Esophagus mucosa (tissue), 1 donor: ENCODE measurements at places on chromosomes 7 and 10.

DNA sequence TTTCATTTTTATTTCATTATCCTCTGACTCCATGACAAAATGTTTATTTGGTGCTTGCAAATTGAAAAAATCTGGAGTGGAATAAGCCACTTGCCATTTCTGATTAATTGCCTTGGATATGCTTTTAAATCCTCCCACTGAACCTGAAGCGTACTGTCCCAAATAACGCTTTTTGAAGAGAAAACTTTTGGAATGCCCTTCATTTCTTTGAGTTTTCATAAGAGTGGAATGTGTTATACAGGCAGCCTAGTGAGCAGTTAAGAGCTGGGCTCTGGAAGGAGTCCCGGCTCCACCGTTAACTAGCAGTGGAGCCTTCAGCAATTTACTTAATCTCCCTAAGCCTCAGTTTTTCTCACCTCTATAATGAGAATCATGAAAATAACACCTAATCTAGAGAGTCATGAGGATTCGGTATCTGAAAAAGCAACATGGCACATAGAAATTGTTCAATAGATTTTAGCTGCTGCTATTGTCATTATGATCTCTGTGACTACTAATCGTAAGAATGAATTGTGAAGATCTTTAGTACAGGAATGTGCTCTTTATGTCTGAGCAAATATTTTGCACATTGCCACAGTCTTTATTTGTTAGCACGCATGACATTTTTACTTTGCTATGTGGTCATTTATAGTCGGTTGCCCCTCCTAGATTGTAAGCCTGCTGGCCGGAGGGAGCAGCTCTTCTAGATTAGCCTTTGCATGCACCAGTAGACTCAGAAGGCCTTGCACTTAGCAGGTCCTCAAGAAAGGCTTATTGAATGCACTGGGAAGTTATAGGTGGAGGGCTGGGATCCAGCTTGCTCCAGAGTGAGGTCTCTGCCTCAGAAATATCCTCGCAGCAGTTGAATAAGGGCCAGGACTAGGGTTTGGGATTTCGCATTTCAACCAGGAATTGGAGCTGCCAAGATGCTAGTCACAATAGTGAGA is 59.4 kb downstream of the PLCE1 start:
- no peak for ATAC-seq

DNA sequence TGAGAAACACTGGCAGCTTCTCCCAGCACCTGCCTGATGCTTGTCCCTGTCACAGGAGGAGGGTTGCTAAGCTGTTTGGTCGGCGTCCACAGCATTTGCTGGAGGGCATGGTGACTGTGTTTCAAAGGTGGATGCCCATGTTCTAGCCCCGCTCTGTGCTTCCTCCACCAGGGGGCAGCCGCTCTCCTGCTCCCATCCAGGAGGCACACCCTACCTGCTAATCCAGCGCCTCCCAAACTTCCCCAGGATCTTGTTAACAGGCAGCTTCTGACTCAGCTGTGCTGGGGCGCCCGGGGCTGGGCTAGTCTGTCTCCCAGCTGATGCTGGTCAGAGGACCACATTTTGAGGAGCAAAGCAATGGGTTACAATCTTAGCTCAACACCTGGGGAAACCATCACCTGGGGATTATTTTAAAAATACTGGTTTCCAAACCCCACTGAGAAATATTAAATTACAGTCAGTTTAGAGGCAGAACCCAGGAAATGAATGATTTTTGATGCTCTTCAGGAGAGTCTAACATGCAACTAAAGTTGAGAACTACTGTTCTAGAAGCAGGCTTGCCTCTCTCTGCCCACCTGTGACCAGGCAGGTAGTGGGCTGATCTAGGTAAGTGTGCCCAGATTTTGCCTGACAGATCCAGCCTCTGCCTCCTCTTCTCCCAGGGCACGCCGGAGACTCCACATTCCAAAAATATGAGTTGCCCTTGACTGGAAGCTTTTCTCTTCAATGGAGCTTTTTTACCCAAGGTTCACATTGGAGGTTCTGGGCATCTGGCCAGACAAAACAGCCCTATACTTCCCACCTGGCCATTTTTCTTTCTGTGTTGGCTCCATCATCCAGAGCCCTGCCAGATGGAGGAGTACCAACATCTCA is 92.7 kb upstream of the GPR26 start:
- peak; percentile 90 for ATAC-seq

DNA sequence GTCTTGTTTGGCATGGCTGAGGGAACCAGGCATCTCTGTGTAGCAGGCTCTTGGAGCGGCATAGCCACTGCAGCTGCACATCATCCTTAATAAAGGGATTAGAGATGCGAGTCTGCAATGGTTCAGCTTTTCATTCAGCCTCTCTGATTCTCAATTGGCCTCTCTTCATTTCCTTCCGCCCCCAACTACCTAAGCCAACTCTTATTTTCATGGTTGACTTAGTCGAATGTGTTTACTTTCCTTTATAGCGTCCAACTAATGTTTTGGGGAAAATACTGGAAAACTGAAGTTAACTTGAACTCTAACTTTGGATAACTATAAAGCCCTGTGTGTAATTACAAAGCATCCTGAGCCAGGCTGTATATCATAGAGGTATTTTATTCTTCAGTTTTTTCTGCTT is 202.2 kb upstream of the KIAA1217 start:
- no peak for ATAC-seq

- ATAC-seq = no peak
Measured at GRCh38 chr10:5752301-5752871, 60.8 kb downstream of the GDI2 start.

DNA sequence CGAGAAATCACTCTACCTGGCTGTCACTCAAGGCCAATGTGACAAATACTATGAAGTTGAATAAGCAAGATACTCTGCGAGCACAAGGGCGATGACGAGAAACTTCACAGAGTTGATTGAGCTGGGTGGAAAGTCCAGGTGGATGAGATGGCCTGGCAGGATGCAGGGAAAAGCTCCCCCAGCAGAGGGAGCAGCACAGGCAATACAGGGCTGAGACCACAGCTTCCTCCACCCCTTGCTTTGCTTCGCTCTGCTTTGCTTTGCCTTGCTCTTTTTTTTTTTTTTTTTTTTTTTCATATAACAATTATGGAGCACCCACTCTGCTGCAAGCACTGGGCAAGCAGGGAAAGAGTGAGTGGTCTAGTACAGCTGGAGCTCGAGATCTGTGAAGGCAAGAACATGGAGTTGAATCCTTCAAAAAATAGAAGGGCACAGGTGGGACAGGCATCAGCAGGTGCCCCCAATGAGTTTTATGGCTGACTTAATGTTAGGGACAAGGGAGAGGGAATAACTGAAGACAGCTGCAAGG is 88.3 kb downstream of the CABCOCO1 start:
- ATAC-seq = peak; percentile 88

DNA sequence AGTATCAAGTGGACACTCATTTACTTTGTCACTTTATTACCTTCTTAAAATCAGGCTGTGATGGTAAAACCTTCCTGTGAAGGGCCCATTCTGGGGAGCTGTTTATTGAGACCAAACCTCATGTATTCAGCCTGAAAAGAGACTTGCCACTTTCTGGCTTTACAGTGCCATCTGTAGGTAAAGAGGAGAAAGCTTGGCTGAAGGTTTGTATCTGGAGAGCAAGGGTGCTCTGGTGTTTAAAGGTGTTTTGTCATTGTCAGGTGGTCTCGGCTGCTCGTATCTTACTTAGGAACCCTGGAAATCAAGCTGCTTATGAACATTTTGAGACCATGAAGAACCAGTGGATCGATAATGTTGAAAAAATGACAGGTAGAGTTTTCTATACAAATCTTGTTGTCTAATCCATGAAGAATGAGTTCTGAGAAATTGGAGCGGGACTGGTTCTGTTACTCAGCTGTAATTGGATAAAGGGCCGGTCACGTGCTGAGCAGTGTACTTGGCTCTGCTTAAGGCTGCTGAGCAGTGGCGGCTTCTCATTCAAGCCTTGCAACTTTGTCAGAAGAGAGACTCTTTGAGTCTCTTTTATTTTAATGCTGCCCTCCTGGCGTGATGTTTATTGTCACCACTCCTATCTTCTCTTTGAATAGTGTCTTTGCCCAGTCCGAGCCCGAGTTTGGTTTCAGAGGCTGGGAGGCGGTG is 46.9 kb downstream of the AP3M1 start:
- ATAC-seq = no peak

DNA sequence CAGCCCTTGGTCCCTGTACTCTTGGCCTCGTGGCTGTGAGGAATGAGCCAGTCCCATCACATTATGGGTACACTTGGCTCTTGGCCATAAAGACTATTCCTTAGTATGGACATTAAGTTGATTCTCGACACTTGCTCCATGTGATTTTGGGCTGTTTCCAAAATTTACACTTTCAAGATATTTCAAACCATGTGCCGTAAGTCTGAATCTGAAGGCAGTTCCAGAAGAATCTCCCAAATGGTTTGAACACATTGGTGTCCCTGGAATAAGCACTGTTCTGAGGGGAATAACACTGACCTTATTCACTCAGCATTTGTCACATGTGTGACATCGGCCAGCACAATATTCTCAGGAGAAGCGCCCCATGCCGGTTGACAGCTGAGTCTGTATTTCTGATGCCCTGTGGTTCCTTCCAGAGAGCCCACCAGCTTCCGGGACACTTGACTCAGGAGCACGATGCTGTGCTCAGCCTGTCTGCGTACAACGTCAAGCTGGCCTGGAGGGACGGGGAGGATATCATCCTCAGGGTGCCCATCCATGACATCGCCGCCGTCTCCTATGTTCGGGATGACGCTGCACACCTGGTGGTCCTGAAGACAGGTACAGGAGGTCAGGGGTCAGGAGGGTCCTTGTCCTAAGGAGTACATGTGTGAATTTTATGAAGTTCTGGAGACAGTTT is 24.6 kb downstream of the NACAD start:
- ATAC-seq = no peak

DNA sequence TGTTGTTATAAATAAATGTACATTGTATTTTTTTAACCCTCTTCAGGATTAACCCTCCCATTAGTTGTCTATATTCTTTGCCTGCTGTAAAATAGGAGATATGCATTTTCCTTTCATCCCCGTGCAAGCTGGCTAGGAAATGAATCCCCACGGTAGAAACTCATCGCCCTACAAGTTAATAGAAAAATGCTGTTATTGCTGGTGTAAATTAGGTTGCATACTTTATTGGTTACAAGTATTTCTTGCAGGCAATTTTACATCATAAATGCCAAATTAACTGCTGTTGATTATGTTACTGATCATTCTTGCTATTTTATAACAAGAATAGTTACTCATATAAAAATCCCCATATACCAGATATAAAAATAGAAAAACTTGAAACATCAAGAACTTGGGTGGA is 454.2 kb upstream of the KLF6 start:
- ATAC-seq = no peak

GRCh38 chr10:191703-192518 is 56.7 kb downstream of the ZMYND11 start:
- no peak for ATAC-seq

DNA sequence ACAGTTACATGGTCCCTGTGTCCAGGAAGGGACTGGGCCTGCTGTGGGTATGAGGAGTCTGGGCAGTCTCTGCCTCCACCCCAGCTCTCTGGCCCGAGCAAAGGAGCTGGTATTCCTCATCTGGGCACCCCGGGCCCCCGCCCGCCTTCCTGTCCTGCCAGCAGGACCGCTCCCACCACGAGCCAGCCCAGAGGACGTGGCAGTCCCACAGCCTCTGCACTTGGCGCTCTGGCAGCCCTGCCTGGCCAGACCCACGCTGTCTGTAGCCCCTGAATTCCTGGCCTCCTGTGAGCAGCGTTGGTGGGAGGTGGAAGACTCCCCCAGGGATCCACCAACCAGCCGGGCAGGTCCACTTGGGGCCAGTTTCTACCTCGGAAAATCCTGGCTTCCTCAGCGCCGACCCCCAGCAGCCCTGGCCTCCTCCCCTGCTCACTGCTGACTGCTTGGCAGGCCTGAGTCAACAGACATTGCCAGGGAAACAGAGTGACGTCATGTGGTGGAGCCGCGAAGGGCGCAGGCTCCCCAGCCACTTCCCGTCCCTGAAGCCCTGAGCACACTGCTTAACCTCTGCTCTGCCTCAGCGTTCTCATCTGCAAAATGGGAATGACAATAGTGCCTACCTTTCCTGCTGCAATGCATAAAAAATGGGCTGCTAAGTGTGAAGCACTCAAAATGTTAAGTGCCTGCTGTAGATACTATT is 21.6 kb upstream of the LIMK1 start:
- ATAC-seq = peak; percentile 77

- ATAC-seq = no peak
Measured at GRCh38 chr7:99218406-99219184, 10.7 kb upstream of the KPNA7 start.

- ATAC-seq = no peak
Measured at GRCh38 chr7:19116121-19117090, 1.0 kb downstream of the TWIST1 start.

DNA sequence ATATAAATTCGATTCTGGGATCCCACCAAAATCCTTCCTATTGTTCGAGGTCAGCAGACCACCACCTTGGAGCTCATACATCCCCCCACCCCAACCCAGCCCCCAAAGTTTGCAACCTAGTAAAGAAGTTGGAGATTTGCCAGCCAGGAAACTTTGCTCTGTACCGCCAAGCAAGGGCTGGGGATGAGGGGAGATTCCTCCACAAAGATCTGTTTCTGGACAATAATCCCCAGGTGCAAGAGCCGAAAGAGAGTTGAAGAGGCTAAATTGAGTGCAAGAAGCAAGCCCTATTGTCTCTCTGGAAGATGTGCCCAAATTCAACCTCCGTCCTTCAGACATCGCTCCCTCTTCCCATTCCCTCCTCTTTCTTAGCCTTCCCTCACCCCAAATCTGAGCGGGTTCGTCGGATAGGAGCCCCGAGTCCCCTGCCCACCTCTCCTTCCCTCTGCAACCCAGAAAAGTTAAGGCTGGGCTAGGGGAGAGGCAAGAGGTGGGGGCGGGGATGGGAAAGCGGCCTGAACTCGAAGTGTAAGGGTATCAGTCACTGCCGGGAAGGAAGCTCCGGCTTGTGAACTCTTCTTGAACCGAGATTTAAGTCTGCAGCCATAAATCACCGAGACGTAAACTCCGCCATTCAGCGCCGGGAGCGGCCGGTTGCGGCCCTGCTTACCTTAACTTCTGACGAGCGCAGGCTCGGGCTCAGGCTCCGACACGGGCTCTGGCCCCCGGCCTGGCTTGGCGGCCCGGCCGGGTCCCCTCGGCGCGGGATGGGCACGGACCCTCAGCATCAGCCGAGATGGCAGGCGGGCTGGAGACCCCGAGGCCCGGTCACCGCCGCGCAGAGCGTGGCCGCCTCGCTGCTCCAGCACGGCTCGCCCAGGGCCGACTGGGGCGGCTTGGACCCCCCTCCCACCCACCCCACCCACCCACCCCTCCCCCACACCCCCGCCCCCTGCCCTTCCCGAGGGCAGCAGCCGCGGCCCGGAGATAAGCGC is 10.8 kb upstream of the HOXA2 start:
- ATAC-seq = peak; percentile 70
